ENCODE measurements at places on chromosomes 3 and 15.

DNA sequence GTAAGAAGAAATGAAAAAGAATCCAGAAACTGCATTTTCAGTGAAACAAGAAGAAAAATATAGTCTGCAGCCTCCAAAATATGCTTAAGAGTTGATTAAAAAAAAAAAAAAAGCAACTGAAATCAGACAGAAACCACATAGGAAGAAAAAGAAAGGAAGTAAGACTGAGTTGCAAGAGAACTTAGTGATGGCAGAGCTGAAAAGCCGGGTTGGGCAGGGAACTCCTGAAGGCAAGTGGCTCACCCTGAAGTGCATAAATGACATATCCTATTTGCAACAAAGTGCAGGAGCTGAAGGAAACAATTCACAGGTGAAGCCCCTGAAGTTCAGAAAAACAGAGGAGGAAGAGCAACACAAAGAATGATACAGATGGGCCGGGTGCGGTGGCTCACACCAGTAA, 108.8 kb upstream of the SLC25A36 start:
- no peak for DNase-seq

GRCh38 chr3:42369304-42369703, 41.1 kb downstream of the LYZL4 start:
- no peak for DNase-seq

DNA sequence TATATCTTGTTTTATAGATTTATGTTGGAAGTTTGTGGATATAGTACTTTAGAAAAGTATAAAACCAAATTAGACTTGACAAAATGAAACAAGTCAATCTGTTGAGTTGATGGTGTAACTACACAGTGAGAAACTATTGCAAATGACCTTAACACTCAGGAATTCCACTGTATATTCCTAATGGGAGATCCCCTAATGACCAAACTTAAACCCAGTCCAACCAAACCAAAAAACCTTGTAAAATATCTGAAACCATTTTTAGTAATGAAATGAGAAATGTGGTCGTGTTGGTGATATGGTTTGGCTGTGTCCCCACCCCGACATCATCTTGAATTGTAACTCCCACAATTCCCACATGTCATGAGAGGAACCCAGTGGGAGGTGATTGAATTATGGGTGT, 31.9 kb upstream of the ATP13A3 start:
- no peak for DNase-seq

DNA sequence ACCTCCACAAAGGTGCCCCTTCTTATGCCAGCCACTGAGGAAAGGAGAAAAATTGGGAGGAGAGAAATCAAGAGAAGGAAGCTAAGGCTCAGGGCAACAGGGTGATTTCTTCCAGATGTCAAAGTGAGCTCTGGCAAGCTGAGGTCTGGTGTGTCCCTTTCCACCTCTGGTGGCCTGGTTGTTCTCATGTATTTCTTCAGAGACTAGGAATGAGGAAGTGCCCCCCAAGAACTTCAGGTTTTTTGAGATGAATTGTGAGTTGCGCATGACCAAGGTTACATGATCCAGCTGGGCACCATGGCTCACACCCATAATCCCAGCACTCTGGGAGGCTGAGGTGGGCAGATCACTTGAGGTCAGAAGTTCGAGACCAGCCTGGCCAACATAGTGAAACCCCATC, 5.6 kb downstream of the RAB6B start:
- no peak for DNase-seq

DNA sequence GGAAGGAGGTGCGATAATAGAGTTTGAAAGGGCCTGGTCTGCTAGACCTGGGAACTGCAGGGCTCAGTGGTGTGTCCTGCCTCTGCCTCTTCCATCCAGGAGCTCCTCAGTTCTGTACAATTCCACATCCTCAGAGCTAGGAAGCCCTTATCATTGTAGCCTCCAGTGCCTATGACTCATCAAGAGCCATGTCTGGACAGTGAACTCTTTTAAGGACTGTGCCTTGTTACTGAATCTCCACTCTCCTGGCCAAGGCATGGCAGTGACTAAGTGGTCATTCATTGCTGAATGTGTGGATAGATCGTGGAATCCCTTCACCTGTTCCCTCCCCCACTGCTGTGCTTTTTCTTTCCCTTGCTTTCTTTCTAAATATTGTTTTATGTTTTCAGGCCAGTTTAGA, 2.9 kb downstream of the TIMP4 start:
- DNase-seq = no peak

GRCh38 chr3:159748425-159748824, 240.2 kb upstream of the IL12A start:
- no peak for DNase-seq

GRCh38 chr3:110495201-110495927, 576.3 kb upstream of the NECTIN3 start:
- DNase-seq = no peak

- DNase-seq = no peak
Observed at GRCh38 chr3:139455206-139455605, 21.1 kb downstream of the RBP2 start.

- DNase-seq = no peak
Observed at GRCh38 chr3:129019266-129019665, 18.2 kb downstream of the EFCC1 start.

- no peak for DNase-seq
Observed at GRCh38 chr15:51363383-51363782, 21.9 kb downstream of the GLDN start.

GRCh38 chr3:105427332-105427731, 60.6 kb downstream of the ALCAM start:
- DNase-seq = no peak

DNA sequence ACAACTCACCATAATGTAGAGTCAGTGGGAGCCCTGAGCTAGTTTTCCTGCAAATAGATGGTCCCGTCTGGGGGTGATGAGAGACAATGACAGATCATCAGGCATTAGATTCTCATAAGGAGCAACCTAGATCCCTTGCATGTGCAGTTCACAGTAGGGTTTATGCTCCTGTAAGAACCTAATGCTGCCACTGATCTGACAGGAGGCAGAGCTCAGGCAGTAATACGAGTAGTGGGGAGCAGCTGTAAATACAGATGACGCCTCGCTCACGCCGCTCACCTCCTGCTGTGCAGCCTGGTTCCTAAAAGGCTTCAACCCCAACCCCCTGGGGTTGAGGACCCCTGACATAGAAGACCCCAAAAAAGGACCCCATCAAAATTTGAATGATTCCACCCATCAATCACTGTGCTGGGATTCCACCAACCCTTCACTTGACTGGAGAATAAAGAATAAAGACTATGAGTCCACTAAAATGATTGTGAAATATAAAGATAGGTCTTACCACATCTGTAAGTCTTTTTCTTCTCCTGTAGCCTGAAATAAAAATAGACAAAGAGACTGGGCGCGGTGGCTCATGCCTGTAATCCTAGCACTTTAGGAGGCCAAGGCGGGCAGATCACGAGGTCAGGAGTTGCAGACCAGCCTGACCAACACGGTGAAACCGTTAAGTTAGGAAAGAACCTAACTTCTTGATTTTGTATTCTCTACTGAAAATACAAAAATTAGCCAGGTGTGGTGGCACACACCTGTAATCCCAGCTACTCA, 9.9 kb upstream of the UBL7 start:
- DNase-seq = no peak
